ENCODE measurements at places on chromosomes 6 and 20.

- DNase-seq = no peak
Measured at GRCh38 chr6:157615420-157615769, 207.7 kb upstream of the SNX9 start.

DNA sequence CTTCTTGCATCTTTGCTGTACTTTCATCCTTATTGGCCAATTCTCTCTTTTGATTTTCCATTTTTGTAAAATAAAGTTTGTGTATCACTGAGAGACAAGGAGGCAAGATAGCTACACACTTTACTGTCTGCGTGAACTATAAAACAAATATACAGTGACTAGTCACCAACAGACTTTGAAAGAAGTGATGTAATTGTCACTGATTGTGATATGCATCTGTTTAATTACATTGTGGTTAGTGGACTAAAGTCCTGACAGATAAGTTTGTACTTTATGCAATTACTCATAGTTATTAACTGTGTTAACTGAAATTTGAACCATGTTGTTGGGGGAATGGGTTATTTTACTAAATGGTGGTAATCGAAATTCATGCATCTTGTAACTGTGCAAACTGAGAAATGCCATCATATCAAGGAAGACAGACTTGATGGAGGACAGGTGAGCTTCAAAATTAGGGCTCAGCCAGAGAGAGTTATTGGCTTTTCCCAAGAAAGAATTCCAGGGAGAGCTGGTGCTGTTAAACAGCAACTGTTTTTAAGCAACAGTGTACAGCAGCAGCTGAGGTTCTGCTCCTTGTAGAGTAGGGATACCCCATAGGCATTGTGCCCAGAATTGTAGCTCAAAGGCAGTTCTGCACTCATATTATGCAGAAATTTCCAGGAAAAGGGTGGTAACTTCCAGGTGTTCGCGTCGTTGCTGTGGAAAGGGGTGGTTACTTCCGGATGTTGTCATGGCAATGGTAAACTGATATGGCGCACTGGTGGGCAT is 62.9 kb downstream of the EFHC1 start:
- DNase-seq = no peak

DNA sequence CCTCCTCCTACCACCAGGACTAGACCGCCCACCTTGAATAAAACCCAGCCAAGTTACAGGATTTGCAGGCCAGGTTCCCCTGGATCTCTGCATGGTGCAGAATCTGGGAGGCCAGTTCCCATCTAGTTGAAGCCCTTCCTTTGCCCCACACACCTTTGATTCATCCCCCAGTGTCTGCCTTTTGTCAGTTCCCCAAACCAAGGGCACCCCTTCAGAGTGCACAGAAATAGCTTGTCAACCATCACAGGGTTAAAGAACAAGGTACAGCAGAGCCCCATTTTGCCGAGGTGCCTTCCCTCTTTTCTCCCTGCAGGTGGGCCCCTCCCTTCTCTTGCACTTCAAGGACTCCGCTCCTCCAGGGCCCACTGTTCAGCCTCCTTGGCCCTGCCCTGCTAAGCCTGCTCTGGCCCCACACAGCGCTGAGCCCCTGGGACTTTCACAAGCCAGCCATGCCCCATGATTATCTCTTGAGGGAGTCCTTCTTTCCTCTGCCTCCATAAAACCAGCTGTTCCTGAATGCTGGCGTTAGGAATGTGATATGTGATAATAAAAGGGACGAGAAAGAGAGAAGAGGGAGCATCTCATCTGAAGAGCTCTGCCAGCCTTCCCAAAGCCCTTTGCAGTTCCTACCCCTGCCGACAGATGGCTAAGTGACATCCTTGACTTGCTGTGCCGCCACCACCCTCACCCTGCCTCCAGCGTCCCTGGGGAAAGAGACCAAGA is 280.3 kb downstream of the CDC5L start:
- DNase-seq = no peak

- no peak for DNase-seq
Measured at GRCh38 chr6:7439228-7439627, 49.6 kb downstream of the RIOK1 start.

GRCh38 chr20:40812415-40812925 is 123.4 kb upstream of the MAFB start:
- no peak for DNase-seq

DNA sequence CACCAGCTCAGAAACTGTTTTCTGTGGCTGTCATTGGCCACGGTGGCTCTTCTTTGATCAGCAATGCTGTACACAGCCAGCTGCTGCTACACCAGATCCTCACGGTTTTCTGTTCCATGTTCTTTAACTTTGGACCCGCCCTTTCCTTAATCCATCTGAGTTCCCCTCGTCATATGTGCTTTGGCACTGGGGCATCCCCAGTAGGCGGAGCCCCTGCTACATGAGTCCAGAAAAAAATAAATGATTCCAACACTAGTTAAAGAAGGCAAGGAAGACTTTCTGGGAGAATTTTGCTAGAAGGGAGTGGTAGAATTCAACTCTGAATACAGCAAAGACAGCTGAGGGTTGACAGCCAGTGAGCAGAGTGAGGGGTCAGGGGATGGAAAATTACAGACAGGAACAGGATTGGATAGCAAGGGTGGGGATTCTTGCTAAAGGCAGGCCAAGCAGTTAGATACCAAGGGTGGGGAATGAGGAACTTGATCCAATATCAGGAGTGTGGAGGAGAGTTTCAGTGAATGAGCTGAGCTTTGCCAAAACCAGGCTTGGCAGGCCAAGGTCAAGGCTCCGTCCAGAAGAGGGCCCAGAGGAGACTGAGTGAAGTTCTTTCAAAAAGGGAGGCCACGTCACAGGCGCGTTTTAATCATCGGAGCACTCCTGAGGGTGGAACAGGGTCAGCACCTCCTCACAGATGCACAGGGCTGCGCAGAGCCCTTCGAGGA is 391.8 kb downstream of the CDH4 start:
- DNase-seq = no peak

DNA sequence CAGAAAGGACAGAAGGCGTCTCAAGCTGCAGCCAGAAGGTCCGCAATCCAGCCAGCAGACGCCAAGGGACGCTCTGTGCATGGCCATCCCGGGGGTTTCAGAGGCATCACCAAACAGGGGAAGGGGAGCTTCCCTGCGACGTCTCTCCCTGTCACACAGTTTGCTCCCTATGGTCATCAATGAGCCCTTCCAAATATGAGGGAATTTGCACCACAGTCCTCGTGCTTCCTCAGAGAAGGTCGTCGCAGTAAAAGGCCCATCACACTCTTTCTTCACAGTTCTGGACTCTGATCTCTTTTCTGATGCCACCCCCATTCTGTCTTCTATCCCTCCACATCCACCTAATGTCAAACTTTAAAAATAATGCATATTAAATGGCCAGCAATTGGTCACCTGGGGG is 10.2 kb upstream of the FOXC1 start:
- DNase-seq = no peak

- no peak for DNase-seq
Measured at GRCh38 chr20:51385646-51386530, 156.6 kb downstream of the NFATC2 start.

GRCh38 chr6:73803562-73804241 is 107.7 kb downstream of the CD109 start:
- peak; percentile 88 for DNase-seq

DNA sequence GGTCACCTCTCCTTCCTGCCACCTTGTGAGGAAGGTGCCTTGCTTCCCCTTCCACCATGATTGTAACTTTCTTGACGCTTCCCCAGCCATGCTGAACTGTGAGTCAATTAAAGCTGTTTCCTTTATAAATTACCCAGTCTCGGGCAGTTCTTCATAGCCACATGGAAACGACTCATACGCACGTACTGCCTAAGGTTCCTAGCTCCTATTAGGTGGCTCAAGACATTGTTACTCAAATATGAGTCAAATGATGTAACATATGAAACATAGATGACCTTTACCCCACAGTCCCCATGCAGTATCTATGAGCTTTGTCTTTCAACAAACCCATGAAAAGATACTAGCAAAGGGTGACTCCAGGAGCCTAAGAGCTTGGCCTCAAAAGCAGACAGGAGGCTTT is 98.3 kb downstream of the SIM1 start:
- no peak for DNase-seq

GRCh38 chr6:133062696-133063306 is 178.4 kb upstream of the EYA4 start:
- no peak for DNase-seq

- DNase-seq = no peak
Measured at GRCh38 chr6:134416418-134417154, 98.7 kb upstream of the SGK1 start.

DNA sequence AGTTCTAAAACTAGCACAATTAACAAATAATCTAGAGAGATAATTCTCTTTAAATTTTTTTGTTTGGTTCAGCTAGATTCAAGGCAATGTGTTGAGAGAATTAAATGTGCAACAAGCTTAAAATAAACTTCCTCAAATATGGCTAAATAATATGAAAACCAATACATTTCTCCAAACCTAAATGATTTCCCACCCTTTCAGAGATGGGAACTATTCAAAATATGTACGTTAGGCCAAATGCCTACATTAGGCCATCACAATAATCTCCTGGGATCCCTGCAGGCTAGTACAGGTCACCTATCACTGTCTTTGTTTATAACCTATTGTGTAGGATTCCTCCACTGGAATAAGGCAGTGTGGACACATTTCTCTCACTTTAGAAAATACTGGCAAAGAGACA is 1.7 kb downstream of the FAXC start:
- DNase-seq = no peak

GRCh38 chr6:83352424-83353061 is 78.3 kb downstream of the ME1 start:
- no peak for DNase-seq

- DNase-seq = no peak
Measured at GRCh38 chr6:34601706-34602105, 45.6 kb upstream of the SPDEF start.

DNA sequence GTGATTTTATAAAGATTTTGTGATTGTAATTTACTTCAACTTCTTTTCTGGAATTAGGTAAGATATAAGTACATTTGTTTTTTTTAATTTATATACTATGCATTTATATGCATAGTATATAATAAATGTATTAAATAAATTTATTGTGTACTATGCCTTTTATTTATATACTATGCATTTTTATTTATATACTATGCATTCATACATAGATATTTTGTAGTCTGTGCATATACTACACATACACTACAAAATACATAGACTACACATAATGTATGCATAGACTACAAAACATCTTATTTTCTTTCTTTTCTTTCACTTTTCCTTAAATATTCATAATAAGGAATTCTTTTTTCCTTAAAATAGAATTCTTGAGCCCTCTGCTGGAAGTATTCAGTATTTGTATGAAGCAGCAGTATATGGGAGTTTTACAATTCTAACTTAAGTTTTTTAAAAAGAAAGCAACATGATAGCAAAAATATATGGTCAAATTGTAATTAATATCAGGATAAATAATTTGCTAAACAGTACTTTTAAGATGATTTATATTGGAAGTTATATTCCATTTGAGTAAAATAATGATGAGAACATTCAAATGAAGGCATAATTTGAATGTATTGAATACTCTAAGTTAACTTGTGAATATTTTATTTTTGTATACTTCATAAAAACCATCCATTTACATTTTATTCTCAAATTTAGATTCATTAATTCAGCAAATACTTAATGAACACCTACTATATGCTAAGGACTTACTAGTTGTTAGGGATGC is 129.3 kb downstream of the KLHL32 start:
- no peak for DNase-seq

- no peak for DNase-seq
Measured at GRCh38 chr6:71619836-71620235, 266.5 kb upstream of the RIMS1 start.

DNA sequence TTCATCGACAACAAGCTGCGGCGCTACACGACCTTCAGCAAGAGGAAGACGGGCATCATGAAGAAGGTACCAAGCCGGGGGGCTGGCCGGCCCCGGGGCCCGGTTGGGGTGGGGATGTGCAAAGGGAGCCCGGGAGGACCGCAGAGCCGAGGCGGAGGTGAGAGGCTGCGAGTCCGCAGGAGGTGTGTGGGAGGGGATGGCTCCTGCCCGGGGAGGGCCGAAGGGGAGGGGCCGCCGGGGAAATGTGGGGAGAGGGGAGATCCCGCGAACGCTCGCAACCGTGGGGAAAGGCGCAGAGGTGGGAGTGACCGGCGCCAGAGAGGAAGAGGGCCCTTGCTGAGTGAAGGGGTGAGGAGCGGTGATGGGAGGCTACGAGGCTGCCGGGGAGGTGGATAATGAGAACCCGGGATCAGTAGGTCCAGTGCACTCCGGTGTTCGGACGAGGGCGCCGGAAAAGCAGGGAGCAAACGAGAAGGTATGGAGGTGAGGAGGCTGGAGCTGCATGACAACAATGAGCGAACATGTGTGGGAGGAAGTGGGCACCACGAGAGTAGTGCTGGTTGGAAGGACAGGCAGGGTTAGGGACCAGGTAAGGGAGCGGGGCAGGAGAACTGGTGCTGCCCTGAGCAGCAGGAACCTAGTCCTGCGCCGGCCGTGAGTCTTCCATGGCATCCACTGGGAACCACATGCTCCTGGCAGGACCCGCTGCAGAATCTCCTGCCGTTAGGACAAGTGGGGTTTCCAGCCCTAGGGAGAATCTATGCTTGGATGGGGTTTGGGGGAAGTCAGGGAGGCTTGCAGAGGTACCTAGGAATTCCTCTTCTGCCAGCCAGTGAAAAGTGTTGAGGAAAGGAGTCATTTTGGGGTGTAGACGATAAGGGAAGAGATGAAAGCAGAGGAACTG is 1.3 kb downstream of the SRF start:
- DNase-seq = no peak

- DNase-seq = no peak
Measured at GRCh38 chr6:100344761-100345160, 120.0 kb downstream of the SIM1 start.

Measured in AG04450 (cell line).